ENCODE measurements at places on chromosomes 3 and 15. TPM values are rescaled to one million over a fixed set of nuclear protein-coding genes. Genes with fewer than 3 reads are reported as not detected.
A peak's percentile ranks its signal among the peaks of the same experiment; 100 is the strongest.

Gene MTMR10
- total RNA-seq = 14.8 TPM

Gene SCG3
- 0.04 TPM for total RNA-seq

- DNase-seq = no peak
Measured at GRCh38 chr15:79130535-79131130, 40.1 kb upstream of the RASGRF1 start.

DNA sequence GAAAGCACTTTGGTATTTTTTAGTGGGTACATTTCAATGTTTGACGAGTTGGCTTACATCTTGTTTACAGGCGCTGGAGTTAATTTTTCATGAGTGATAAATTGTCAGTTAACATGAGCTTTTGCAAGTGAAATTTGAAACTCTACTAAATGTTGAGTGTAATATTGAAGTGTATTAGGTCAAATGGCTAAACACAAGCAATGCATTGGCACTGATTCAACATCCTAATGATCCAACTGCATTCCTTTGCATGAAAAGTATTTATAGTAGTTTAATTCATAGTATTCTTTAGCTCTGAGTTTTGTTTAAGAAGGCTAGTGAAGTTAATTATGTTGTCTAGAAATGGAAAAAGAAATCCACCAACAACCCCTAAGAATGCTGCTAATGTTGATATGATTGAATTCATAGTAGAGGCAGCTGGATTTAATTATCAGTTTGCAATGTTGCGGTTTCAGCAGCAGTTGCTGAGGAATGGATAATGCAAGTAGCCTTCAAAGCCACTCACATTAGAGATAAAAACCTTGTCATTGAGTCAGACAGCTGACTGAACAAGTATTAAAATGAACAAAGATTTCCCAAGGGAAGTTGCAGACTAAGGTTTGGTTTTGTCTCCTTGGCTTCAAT is 245.6 kb upstream of the GOLIM4 start:
- DNase-seq = peak; percentile 59

DNA sequence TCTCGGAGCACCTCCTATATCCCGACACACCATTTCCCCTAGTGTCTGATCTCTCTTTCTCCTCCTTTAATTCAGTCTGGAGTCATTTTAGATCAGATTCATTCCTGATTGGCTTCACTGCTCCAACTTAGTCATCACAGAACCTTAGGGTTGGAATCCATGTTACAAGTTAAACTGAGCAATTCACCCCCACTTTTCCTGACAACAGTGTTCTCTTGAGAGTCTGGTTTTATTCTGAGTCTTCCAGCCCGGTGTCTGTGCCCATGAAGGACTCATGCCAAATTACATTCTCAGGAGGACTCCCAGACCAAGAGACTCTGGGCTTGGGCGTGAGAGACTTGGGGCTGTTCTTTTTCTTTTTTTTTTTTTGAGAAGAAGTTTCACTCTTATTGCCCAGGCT is 57.5 kb downstream of the LPP start:
- DNase-seq = no peak

GRCh38 chr3:122557356-122557755 is 6.7 kb downstream of the PARP9 start:
- DNase-seq = no peak
